Adrenal gland (tissue), 19 donors: ENCODE measurements at places on chromosomes 16 and 17. TPM values are rescaled to one million over a fixed set of nuclear protein-coding genes. Genes with fewer than 3 reads are reported as not detected.

DNA sequence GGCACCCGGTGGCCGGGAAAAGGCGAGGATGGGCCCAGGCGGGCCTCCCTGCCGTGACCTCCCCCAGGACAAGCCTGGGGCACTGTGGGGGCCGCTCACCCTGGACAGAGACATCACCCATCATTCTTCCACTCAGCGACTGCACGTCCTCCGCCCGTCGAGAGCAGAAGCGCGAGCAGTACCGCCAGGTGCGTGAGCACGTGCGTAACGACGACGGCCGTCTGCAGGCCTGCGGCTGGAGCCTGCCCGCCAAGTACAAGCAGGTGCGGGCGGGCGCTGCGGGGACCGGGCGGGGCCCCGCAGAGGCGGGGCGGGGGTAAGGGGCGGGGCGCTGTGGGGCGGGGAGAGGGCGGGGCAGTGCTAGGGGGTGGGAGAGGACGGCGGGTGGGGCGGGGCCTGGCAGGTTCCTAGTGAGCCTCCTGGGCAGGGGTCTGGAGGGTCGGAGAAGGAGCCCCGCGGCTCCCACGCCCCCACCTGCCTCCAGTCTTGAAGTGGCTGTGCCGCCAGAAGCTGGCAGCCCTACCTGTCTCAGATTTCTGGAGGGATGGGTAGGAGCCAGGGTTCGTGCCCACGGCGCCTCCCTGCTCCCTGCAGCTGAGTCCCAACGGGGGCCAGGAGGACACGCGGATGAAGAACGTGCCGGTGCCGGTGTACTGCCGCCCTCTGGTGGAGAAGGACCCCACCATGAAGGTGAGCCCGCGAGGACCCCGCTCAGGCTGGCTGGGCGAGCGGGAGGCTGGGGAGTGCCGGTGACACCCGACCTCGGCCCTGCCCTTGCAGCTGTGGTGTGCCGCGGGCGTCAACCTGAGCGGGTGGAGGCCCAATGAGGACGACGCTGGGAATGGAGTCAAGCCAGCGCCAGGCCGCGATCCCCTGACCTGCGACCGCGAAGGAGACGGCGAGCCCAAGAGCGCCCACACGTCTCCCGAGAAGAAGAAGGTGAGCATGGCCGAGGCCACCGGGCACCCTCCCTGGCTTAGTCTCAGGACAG lies 7.5 kb downstream of the NME3 start:
- no peak for DNase-seq

DNA sequence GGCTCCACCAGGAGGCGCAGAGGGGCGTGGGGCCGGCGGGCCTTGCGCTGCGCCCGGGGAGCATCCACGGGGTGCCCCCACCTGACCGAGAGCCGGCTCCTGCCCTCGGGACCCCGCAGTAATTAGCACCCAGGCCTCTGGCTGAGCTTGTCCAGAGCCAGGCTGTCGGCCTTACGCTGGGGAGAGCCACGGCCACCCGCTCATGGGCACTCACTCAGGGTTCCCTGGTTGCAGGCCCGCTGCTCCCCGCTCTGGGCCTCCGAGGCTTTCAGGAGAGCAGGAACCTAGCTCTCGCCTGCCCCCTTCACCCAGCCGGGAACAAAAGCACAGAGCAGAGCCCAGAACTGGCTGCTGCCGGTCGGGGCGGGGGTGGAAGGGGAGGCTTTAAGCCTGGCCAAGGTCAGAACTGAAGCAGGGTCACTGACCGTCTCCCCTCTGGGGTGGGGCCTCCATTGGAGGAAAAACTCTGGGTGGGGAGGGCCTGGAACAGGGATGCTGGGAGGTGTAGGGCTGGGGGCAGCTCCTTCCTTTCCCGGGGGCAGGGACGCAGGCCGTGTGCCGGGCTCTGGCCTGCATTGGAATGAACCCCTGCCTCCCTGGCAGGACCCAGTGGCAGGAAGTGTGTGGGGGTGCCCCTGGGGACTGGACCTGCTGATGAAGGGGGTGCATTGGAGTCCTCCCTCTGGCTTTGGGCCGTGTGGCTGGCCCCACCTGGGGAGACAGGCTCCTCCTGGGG lies 12.3 kb downstream of the GLIS2 start:
- DNase-seq: peak; percentile 94

- no peak for DNase-seq
Measured at GRCh38 chr16:86786338-86786737, 208.0 kb downstream of the FOXL1 start.

- no peak for DNase-seq
Measured at GRCh38 chr17:46027048-46027975, 28.3 kb downstream of the STH start.

GRCh38 chr17:30550512-30551273 lies 73.5 kb downstream of the GOSR1 start:
- no peak for DNase-seq

Gene GCGR
- 0.31 TPM for total RNA-seq

- no peak for DNase-seq
Measured at GRCh38 chr16:58125781-58126335, 3.3 kb downstream of the CFAP20 start.
